ENCODE measurements at places on chromosomes 5 and 9. TPM values are rescaled to one million over a fixed set of nuclear protein-coding genes. Genes with fewer than 3 reads are reported as not detected.

DNA sequence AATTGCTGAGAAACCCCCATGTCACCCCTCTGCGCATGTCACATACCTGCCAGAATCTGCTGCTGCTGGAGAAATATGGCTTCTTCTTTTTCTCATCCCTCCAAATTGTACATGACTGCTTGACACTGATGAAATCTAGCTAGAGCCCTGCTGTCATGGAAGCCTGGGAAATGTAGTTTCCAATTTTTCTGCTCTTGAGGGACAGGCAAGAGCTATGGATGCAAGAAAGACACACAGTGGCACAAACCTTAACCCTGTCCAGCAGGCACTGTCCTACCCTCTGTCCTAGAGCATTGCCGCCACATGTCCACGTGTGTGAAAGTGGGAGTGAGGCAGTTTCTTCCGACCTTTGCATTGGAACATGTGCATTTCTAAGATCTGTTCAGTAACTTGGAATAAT lies 255.5 kb upstream of the SEMA6A start:
- DNase-seq = no peak

DNA sequence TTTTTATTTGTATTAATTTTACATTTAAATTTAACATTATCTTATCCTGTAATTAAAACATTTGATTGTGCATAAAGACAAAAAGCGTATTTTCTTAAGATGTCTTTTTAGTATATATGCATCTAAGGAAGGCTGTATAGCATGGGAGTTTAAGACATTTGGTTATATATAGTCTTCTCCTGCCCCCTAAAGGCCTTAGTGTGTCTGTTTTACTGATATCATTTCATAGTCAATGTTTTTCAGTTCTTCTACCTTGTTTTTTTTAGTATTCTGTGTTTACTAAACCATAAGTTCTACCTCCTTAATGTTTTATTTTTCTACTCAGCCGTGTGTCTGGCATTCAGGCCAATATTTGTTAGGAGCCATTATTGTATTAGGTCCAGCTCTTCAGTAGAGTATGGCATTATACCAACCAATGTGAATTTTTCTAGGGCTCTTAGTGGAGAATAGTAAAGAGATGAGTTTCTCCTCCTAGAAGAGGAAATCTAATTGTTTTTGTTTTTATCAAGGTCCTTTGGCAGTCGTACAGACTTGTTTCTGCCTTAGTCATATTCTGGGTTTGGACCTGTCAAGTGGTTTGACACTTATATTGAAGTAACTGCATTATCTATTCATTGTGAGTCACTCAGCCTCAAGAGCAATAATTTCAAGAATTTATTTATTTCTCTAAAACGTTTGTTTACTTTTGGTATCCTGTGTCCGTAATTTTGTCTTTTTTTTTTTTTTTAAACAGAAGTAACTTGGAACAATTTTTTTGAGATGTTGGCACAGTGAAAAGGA lies 74.8 kb downstream of the SLF1 start:
- no peak for DNase-seq

GRCh38 chr5:109062664-109063063 lies 315.0 kb downstream of the FER start:
- no peak for DNase-seq

OLFML2A gene
- total RNA-seq = 12.1 TPM

GRCh38 chr5:148228392-148228984 lies 9.8 kb upstream of the MARCOL start:
- DNase-seq = no peak

FABP6 gene
- not detected for total RNA-seq

DNA sequence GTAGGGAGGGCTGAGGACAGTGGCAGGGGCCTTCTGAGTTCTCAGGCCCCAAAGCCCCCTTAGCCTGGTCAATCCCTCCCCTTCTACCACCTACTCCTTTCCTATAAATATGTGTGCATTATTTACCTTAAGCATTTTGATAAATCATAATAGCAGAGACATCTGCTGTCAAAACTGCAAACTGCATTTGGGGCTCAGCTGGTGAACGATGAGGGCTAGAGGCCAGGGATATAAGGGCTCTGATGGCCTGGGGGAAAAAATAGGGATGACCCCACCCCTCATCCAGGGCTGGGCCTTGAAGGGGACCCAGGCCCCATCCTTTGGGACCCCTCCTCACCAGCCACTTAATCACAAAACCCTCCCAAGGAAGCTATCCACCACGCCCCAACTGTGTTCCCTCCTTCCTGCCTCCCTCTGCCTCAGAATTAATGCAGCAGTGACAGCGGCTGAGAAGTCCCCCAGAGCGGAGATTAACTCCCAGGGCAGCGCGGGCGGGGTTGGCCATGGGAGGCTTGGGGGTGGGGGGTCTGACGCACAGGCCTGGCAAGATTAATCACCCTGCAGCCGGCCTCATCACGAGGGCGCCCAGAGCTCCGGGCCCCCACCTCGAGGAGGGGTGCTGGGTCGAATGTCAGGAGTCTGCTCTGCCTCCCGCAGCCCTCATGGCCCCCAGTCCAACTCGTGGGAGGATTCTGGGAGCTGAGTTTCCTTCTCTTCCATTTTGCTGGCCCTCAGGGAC lies 42.1 kb downstream of the CXXC5 start:
- DNase-seq = peak; percentile 57

DNA sequence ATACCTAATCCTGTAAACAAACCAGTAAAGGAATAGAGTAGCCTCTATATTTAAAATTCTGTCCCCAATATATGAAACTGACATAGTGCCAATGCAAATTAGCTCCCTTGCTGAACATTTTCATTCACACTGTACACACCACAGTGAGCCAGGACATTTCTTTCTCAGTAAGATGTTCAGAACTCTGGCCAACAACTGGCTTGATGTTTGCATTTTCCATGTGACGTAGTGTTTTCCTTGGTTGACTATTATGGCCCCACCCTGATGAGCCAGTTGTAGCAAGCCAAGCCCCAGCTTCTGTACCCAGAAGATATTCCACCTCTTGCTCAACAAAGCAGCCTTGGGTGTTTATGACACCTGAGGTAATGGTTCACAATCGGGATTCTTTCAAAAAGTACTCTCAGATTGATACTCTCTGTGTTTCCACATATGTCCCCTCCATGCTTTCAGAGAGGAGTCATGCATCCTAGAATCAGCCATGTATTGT lies 17.7 kb upstream of the ANXA1 start:
- no peak for DNase-seq

DNA sequence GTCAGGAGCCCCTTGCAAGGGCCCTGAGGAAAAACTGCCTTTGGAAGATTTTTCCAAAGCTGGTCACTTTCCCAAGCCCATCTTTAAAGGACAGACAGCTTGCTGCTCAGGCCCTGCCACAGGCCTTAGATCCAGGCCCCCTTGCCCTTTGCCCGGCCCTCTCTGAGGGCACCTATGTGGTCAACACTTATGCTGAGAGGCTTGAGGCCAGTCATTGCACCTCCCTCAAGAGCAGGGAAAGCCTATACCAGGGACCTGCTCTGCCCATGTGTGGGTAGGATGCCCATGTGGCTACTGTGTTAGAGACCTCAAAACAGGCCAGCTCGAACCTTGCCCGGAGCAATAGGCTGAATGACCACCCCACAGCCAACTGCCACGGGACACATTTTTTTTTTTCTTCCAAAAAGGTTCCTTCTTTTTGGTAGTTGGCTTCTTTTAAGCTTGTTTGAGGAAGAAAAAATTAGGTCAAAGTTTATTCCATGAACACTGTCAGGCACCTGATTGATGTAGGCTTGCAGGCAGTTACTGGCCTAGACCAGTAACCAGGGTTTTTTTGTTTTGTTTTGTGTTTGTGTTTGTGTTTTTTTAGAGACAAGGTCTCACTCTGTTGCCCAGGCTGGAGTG lies 3.8 kb downstream of the TCF7 start:
- no peak for DNase-seq

Measured in colonic mucosa (tissue), 4 donors.